ENCODE measurements at places on chromosomes 3 and 15. TPM values are rescaled to one million over a fixed set of nuclear protein-coding genes. Genes with fewer than 3 reads are reported as not detected.
A peak's percentile ranks its signal among the peaks of the same experiment; 100 is the strongest.

- DNase-seq, result no peak
These were observed 5.2 kb downstream of the TRIM59 start for GRCh38 chr3:160444411-160444810.

GRCh38 chr15:29056839-29057450 lies 171.2 kb downstream of the APBA2 start:
- no peak for DNase-seq

GRCh38 chr3:64943866-64944265 lies 256.1 kb upstream of the ADAMTS9 start:
- no peak for DNase-seq

The SERINC4 gene
- 0.10 TPM for total RNA-seq

The TSEN2 gene
- total RNA-seq, result 15.1 TPM

DNA sequence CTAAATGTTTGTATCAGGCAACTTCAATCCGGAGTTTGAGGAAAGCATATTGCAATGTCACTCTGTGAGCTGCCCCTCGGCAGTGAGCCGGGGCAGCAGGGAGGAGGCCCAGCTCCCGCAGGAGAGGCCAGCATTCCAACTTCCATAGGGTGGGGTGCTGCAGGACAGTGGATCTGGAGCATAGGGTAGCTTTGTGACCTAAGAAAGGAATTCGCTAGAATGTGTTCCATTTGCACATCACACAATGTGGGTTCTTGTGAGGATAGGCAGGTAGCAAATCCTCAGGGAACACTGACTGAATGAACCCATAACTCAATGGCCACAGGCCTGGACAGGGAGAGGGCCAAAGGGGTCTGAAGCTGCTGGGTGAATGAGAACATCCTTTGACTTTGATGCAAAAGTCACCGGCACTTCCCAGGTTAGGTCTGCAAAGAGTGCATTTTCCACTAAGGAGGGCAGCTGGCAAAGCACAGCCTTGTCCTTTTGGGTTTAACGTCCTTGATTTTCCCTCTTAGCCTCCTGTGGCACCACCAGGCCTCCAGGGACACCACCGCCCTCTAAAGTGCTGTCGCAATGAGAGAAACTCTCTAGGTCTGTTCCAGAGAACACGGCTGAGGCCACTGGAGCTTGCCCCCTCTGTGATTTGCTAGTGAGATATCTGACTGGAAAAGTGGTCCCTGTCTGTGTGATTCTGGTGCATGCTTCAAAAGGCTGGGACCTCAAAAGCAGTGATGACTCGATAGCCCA lies 36.2 kb downstream of the GABRB3 start:
- no peak for DNase-seq

The RASGRF1 gene
- total RNA-seq, result 24.0 TPM

The BNIP2 gene
- total RNA-seq, result 66.0 TPM

- DNase-seq, result no peak
These were observed 16.3 kb upstream of the BBX start for GRCh38 chr3:107506458-107506857.

The PARP6 gene
- 60.5 TPM for total RNA-seq

- DNase-seq, result no peak
These were observed 256.1 kb upstream of the VEPH1 start for GRCh38 chr3:157759311-157759710.

- no peak for DNase-seq
These were observed 44.6 kb downstream of the GXYLT2 start for GRCh38 chr3:72932416-72932815.

- DNase-seq, result no peak
These were observed 100.0 kb downstream of the MME start for GRCh38 chr3:155179966-155180757.

The ZSCAN2 gene
- 7.6 TPM for total RNA-seq

DNA sequence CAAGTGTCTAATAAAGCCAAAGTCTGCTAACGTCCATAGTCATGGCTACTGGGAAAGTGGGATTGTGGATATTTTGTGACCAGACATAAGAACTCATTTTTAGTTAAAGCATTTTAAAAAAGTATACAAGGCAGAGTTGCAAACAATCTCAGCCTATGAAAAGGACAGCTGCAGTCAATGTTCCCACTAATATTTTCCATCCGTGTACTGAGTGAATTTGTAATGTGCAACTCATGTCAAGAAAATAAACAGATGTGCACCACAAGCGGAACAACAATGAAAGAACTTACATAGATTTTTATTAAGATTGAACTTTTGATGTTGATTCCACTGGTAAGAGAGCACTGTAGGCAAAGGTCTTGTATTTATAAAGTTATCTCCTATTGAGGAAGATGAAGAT lies 231.3 kb upstream of the SEMA6D start:
- DNase-seq, result no peak

The MAP3K13 gene
- 48.0 TPM for total RNA-seq

GRCh38 chr3:133138017-133138416 lies 99.8 kb downstream of the TMEM108 start:
- no peak for DNase-seq

GRCh38 chr15:88431441-88431840 lies 35.7 kb downstream of the MRPL46 start:
- DNase-seq, result no peak

The STARD9 gene
- total RNA-seq, result 9.4 TPM

DNA sequence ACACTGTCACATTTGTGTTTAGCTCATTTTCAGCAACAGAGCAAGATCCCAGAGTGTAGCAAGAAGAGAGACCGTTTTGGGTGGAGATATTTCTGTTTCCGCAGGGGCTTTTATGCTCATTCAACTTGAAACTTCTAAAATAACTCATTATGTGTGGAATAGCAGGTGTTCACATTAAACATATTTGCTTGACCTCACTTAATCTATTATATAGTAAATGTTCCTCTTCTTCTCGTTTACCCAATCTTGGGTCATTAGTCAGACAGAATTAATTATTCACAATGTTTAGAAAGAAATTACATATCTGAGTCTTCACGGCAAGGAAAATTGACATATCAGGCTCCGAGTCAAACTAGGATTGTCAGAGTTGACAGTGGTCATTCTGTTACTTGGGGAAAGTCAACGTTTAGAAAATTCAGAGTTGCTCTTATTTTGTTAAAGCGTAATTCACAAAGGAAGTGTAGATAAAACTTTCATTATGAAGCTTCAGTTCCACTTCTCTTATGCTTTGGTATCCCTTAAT lies 222.9 kb downstream of the TPRG1 start:
- DNase-seq, result no peak

The DNASE1L3 gene
- total RNA-seq, result 3.0 TPM

- no peak for DNase-seq
These were observed 77.8 kb upstream of the PLXND1 start for GRCh38 chr3:129684270-129684669.

DNA sequence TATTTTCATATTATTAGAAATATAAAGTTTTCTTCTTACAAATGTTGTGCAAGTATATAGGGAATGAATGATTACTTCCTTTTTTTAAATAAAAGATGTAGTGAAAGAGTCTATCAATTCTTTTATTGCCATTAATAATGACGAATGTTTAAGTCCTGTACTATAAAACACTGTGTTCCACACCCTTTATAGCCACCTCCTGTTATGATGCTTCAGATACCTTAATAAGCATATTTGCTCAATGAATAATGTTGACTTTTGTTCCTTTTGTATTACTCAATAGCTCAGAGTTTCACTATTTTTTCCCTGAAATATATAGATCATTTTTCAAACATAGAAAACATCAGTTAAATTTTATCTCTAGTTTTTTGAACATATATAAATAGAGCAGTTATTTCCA lies 378.2 kb upstream of the THBS1 start:
- DNase-seq, result no peak

The HES1 gene
- total RNA-seq, result 18.1 TPM

GRCh38 chr3:49017229-49017970 lies 980 bp downstream of the DALRD3 start:
- no peak for DNase-seq

- no peak for DNase-seq
These were observed 521.2 kb upstream of the GOLIM4 start for GRCh38 chr3:168616915-168617314.

GRCh38 chr3:184496933-184497332 lies 64.7 kb upstream of the EPHB3 start:
- DNase-seq, result no peak

- DNase-seq, result no peak
These were observed 66.4 kb downstream of the EXOG start for GRCh38 chr3:38562467-38562925.

The STAB1 gene
- 122 TPM for total RNA-seq

The SAXO2 gene
- 1.4 TPM for total RNA-seq

The CHRNA7 gene
- total RNA-seq, result 2.3 TPM

- DNase-seq, result no peak
These were observed 212.5 kb upstream of the CNTN6 start for GRCh38 chr3:880371-880770.

DNA sequence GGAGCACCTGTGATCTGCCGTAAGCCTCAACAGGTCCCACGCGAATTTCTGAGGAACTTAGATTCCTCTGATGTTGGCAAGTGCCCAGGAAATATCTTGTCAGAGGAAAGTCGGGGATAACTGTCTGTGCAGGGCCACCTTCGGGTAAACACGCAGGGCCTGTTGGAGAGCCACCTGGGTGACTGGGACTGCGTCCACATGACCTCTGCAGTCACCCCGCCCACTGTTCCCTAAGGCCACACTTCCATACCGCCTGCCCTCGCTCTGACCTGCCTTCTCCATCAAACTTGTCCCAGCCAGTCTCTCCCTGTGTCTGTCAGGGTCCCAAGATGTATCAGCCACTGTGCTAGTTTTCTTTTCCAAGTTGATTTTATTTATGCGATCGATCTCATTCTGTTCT lies 28.7 kb downstream of the BFSP2 start:
- no peak for DNase-seq

DNA sequence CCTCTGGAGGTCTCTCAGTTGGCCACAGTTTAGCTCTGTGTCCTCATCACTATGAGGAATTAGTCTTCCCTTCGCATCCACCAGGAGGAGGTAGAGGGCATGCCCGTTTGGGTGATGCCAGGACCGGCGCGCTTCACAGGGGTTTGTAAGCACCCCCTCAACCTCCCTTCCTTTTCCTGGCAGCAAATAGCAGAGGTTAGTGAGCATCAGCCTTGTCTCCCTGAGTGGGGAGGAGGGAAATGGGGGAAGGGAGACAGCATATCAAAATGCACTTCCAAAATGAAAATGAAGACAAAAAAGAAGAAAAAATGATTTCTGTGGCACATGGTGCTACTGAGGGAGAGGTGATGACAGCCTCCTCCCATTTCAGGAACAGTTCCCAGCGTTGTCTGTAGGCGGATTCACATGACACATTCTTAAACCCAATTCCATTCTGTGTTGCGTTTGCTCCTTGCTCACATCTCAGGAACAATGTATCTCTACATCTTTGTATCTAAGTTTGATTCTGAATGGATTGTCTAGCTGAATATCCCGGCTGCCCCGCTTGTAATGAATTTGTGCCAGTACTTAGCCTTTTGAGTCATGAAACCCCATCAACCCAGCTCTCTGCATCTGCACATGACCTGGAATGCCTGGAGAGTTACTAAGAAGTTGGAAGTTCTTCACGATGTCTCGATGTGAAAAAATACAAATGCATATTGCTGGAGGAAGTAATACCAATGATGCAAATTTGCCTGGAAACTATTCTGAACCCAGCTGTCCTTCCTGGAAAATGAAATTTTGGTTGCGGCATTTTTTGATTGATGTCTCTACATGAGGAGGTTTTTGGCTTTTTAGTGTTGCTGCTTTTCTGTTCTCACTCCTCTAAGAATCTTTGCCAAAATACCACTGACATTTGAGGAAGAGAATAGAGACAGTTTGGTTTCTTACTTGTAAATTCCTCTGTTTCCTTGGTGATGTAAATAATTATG lies 45.2 kb downstream of the TYRO3 start:
- peak; percentile 54 for DNase-seq

DNA sequence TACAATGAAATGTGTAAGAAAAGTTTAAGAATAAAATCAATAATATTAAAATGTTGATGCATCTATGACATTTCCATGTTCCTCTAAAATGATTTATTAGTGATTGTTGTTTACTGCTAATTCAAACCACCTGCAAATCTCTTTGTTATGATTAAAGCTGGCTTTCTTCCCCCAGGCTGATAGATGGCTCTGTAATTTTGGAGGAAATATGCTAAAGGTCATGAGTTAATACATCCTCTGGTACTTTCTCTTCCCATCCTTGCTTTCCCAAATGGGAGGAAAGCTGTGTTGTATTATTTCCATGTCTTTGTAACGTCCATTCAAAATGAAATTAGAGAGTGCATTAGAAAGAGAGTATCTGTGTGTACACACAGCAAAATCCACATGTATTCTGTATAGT lies 139.5 kb upstream of the TMCO5A start:
- DNase-seq, result no peak

DNA sequence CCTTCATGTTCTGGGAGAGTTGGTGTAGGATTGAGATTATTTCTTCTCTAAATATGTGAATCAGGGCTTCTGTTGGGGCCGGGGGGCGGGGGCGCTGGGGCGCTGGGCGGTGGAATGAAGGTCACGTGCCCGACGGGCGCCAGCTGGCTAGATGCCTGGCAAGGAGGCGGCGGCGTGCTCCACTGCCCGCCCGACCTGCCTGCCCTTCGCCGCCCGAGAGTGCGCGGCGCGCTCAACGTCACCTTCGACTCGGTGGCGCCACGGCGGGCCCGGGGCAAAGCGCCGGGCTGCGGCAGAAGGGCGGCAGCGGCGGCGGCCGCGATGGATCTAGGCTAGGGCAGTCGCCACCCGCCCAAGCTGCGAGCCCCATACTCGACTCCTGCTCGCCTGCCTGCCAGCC lies 47.0 kb upstream of the LHFPL4 start:
- DNase-seq, result peak; percentile 44

DNA sequence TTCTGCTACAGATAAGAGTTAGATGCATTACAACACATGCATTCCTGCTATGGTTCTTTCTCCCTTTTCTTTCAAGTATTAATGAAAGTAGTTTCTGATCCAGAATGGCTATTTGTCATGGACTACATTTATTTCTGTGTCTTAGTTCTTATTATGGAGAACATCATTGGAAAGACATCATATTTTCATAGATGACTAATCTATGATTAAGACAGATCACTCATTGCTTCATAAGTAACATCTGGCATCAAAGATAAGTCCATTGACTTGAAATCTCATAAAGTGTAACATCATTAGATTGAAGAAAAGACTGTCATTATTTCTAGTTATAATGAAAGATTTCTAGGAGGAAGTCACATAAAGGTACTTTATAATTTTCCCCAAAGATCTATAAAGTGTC lies 366.7 kb downstream of the NSUN3 start:
- no peak for DNase-seq

The ZNF80 gene
- total RNA-seq, result 0.16 TPM

- DNase-seq, result no peak
These were observed 136.6 kb downstream of the TMCC1 start for GRCh38 chr3:129756871-129757270.
